ENCODE measurements at places on chromosomes 6 and 20.

DNA sequence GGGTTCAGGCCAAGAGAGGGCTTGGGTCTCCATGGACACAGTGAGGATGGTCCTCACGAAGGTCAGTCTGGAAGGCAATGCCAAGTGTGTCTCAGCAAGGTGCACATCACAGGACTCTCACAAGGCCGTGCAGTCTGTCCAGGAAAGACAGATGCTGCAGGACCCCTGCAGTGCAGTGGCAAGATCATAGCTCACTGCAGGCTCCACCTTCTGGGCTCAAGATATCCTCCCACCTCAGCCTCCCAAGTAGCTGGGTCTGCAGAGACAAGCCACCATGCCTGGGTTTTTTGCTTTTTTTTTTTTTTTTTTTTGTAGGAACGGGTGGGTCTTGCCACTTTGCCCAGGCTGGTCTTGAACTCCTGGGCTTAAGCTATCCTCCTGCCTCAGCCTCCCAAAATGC, 26.4 kb downstream of the ZMYND8 start:
- DNase-seq: no peak

DNA sequence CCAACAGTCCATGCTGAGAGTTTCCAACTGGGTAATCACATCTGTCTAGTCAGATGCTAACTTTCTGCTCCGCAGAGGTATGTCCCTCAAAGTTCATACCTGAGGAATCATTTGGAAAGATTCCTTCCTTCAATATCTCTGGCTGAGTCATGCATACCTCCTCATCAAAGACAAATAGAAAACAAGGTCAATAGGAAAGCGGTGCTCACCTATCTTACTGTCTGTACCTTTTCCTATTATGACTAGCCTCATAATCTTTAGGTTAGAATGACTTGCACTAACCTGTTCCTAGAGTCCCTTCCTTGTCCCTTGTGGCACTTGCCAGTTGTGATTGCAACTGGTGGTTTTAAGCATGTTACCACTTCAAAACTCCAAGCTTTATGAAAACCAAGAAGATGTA, 78.2 kb upstream of the PTPRK start:
- no peak for DNase-seq

DNA sequence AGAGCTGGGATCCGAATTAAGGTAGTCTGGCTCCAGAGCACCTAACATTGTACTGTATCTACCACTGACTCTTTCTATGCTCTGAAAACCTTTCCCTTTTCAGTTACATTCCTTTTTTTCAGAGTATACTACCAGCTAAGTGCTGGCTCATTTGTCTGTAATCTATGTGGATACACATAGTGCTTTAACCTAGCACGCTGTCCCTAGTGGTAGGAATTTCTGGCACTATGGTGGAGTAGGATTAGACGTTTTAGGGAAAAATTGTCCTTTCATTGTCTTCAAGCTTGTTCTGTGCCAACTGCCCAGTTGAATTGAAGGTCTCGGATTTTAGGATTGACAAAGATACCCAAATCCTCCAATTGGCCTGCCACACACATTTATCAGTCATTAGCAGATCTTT, 259.1 kb upstream of the FERMT1 start:
- DNase-seq: no peak

DNA sequence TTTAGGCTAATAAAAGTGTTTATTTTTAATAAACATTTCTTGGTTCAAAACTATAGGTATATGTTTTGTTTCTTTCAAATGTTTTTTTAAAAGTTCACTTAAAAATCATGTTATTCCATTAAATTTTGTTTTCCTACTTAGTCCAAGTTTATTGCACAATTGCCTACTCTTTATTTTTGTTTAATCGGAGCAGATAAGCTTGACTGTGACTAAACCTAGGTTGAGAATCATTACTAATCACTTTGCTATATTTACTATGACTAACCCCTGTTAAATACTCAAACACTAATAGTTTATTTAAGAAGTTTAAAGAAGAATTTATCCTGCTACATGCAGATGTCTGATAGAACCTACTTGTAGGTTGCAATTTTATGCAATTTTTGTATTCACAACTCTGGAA, 18.8 kb downstream of the MAP3K4 start:
- no peak for DNase-seq

DNA sequence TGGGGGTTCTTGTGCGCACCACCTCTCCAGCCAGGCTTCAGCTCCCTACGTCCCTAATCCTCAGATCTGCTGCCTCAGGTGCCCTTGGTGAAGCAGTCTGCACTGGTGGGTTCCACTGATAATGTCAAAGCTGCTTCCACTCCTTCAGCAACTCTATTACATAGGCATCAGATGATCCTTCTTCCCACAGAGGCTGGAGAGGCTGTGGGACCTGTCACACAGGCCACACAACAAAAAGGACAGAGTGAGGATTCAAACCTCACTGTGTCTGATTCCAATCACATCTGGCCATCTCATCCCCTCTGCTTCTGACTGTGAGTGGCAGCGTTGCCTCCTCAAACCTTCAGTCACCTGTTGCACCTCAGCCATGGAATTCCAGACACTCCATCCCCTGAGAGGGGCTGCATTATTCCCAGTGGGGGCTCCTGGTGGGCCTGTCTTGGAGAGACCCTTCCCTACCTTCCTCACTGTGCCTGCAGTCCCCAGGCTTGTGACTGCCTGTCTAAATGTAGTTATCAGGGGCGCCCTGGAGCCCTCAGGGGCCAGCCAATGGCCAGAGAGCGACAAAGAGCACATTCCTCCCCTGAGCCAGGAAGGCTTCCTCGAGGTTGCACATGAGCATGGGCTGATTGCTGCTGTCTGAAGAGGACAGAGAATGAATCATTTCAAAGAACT, 211.4 kb upstream of the ECI2 start:
- DNase-seq: no peak

DNA sequence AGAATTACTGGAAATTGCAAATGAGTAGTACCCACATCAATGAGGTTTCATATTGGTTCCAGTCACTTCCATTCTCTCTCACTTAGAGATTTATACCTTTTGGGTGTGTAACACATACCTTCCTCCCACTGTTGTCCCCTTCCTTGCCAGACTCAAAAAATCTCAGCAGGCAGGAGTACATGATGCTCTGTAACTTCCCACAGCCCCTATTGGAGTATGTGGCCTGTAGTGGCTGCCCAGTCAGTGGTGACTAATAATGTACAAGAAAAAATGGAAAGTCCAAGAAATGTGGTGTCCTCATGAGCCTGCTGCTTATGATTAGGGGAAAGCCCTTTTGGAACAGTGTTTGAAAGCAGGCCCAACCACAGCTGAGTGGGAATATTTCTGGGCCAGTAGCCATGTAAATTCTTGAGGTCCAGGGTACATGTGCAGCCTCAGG, 312.0 kb downstream of the ZFAND3 start:
- DNase-seq: no peak

GRCh38 chr20:33482581-33482980, 7.3 kb upstream of the CBFA2T2 start:
- no peak for DNase-seq

DNA sequence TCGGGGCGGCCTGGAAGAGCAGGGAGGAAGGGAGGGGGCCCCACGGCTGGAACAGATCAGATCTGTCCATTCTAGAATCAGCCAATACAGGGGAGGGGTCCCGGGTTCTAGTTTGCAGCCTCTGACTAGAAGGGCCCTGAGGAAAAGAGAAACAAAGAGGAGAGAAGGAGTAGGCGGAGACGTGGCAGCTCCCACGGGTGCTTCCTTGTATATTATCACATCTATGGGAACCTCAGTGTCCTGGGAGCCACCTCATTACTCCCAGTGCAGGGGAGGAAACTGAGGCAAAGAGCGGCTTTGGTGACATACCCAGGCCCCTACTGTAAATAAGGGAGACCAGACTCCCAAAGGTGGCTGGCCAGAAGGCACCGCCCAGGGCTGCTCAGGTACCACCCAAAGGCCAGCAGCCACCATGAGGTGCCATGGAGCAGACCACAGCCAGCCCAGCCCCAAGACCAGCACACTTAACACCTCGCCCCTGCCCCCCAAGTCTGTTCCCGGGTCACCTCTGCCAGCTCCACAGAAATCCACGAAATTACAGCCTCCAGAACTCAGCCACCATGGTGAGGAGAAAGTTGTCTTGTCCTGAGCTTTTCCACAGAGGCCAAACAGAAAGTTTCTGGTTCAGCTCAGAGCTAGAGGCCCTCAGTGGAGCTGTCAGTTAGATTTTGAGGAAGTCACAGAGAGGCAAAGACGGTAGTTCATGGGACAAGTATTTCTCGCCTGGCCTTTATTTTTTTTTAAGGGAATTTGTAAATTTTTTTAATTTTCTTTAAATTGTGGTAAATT, 2.1 kb downstream of the ZC3H12D start:
- DNase-seq: no peak

All from neural crest cell (in vitro differentiated cells).